Testis (tissue), 5 donors: ENCODE measurements at places on chromosomes 12 and 14.

GRCh38 chr12:91422811-91423692 is 240.4 kb upstream of the DCN start:
- DNase-seq, result no peak

DNA sequence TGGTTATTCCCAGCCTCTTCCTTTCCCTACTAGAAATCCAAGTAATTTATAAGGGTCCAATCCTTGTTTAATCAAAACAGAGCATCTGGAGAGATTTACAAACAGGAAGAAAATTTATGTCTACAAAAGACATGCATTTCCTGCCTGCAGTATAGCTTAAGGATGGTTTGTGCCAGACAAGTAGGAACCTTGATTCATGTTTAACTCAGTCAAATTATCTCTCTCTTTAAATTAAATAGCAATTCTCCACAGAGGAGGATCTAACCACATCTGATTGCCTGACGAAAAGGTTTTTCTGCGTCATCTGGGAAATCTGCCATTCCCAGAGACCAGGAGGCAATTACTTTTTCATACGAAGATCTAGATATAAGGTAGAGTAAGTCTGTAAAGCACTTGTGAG is 105.2 kb downstream of the ZFC3H1 start:
- DNase-seq, result no peak

DNA sequence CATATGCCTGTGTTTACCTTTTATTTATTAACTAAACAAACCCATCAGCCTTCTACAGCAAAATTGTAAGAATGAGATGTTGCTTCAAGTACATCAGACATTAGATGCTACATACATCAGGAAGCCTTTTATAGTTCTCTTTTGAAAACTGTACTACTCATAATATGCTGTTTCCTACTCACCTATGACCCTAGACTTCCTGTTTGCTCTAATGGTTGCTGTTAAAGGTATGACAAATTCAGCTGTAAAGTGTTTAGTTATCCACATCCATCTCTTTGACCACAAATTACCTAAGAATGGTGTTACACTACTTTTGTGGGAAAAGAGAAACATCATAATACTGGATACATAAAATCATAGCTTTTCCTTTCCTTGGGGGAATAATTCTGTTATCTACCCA is 220.0 kb downstream of the RAD51B start:
- no peak for DNase-seq

- DNase-seq, result no peak
Observed at GRCh38 chr12:102603021-102603420, 122.7 kb upstream of the IGF1 start.

DNA sequence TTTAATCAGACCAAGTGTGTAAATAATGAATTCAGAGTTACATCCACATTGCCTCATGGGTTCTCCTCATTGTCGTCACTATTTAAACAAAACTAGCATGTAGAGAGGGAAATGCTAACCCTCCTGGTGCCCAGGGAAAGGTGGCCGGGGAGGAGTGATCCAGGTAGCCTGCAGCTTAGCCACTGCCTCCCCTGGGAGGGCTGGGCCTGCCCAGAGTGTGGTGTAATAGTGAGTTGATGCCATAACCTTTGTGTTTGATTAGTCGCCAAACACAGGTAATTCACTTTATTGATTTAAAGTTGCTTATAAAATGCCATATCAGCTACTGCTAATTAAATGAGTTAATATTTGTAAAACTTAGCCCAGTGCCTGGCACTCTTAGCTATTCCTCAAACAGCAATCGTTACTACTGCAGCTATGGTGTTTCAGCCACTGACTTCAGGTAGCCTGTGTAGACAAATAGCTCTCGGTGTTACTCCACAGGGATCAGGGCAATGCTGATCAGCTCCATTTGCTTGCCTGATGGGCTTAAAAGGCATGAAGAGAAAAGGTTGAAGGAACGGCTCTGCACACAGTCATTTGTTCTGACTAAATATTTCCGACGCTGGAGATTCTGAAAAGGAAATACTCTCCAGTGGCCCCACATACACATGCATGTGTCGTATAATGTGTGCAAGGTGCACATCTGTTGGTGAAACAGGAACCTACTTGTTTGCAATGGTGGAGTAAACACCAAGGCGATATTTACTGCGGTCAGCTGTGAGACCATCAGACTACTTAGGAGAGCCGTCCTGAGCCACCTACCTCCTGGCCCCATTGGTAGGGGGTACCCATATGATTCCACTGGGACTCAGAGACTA is 45.7 kb upstream of the PRMT8 start:
- no peak for DNase-seq

DNA sequence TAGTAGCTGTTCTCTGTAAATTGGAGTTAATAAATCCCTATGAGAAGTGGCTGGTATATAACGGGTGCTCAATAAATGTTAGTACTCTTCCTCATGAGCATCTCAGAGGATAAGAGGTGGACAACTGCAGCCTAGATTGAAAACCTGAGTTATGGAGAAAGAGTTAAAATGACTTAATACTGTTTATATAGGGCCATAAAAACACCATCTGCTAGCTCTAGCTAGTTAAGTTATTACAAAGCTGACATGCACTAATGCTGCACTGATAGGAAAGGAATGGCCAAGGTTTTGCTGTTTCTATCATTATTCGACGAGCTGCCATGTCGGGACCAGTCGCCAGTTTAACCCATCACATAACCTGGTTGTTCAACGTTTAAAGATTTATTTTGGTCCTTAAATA is 72.0 kb upstream of the SEL1L start:
- no peak for DNase-seq

GRCh38 chr12:31298515-31298910 is 27.4 kb downstream of the SINHCAF start:
- DNase-seq, result no peak

DNA sequence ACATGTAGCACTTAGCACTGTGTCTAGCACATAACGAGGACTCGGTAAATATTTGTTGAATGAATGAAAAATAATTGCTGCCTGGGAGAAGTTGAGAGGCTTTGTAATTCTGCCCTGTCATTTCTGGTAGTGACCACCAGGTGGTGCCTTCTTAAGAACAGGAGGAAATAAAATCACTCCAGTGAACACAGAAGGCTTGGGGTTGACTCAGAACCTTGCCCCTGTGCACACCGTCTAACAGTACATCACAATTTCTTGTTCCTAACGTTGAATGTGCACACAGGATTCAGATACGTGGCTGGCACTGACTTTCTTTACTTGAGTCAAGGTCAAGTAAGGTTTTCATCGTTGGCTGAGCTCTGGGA is 91.8 kb downstream of the RGS6 start:
- peak; percentile 67 for DNase-seq

GRCh38 chr14:32361674-32362073 is 32.6 kb downstream of the AKAP6 start:
- DNase-seq, result no peak

DNA sequence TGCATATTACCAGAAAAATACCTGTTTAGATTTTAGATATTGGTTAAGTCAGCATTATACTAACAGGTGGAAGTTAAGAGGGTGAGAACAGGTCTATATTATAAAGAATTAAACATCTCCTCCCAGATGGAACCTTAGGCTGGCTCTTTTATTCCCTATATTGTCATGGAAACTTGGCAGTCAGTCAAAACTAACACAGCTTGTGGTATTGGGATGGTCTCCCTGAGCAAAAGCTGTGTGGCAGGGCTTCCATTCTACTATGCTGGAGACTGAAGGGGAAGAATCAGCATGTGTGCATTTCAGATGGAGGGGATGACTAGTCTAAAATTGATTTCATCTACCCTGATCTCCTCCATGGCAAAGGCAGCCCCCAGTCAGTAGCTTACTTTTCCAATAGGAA is 66.7 kb downstream of the SMOC1 start:
- no peak for DNase-seq

DNA sequence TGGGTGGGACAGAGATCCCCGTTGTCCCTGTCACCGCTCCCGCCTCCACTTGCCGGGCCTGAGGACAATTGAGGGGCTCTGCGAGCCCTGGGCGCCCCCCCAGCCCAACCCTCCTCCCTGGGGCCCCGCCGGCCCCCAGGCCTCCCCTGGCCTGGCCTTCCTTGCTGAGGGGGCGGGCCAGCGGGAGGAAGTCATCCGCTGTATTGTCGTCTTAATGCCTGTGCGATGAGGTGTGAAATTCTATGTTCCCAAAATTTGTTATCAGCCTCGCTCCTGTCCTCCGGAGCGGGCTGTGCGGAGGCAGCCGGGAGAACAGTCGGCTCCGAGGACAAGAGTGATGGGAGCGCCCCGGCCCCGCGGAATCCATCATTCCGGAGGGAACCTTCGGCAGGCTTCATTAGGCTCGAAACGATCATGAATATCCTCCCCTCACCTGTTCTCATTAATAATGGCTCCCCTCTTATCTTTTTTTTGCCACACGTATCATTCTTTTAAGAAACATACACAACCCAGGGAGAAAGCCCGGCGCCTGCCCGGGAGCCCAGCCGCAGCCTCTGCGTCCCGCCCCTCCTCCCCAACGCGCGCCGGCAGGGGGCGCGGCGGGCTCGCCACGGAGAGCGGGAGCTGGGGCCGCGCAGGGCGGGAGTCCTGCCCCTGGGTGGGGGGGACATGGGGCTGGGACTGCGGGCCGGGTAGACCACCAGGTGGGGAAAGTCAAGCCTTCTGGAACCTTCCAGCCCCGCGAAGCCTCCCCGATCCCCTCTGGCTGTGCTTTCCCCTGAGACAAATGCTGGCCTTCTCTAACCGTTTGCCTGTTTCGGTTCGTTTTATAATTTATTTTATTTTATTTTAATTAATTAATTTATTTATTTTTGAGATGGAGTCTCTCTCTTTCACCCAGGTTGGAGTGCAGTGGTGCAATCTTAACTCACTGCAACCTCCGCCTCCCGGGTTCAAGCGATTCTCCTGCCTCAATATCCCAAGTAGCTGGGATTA is 17.1 kb upstream of the DLK1 start:
- peak; percentile 71 for DNase-seq

DNA sequence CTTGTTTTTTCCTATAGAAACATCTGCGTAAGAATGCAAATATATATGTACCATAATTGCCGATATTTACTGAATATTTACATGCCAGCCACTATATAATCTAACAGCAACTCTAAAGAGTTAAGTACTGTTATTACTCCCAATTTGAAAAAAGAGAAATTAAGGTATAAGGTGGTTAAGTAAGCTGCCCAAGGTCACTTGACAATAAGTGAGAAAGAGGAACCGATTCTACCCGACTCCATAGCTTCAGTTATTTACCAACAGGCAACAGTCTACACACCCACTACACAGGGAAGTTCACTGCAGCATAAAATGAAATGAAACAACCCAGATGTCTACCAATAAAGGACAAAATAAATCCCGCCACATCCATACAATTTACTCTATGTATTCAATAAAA is 1.1 kb downstream of the MIS18BP1 start:
- DNase-seq, result no peak

DNA sequence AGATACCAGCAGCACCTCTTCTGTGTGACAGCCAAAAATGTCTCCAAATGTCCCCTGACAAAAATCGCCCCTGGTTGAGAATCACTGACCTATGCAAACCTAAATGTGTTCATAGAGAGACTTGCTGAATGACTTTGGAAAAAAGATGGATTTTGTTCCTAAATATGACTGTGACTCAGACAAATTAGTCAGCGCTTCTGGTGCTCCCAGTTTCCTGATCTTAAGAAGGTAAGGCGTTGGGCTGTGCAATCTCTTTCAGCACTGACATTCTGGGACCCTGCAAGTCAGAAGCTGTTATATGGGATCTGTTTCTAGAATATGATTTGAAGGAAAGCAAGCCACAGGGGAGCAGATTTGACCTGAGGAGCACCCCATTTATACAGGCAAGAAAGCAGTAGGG is 90.6 kb upstream of the PWP1 start:
- no peak for DNase-seq

DNA sequence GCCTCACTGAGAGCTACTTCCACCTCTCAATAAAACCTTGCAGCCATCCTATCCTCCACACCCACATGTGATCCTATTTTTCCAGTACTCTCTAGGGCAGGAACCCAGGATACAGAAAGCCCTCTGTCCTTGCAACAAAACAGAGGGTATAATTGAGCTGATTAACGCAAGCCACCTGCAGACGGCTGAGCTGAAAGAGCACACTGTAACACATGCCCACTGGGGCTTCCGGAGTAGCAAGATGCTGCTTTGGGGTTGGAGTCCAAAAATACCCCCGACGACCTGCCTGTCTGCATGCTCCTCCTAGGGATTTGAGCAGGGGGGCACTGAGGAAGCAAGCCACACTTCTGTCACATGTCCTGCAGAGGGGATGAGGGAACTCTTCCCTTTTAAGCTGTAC is 401.1 kb upstream of the FOXG1 start:
- DNase-seq, result no peak

DNA sequence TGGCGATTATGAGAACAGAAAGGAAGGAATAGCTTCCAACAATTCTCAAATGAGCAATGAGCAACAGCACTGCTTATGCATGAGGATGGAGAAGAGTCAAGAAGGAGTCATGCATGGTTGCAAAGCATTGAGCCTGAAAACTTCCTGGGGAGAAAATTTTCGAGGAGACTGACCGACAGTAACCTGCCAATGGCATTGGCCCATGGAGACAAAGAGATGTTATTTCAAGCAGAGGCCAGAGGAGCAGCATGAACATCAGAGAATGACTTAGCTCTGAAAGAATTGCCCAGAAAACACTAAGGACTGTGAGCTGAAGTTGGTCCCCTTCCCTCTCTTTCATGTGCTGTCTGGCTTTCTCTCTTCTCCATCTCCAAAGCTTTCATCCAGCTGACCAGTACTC is 343.4 kb downstream of the ADAMTS20 start:
- no peak for DNase-seq

DNA sequence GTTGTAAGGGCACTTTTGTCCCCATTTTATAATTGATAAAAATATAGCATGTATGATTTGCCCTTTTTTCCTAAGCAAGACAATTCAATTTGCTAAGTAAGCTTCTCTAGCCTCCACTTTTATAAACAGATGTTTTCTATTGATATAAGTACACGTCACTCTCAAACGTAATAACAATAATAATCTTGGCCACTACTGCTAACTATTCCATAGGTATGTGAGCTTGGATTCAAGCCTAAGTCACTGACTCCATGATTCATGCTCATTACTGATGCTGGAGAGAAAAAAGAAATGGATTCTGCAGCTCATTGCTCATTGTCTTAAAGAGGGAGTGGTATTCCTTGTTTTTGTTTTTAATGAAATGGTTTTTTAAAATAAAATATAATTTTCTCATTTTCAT is 661.0 kb downstream of the GALC start:
- DNase-seq, result no peak

DNA sequence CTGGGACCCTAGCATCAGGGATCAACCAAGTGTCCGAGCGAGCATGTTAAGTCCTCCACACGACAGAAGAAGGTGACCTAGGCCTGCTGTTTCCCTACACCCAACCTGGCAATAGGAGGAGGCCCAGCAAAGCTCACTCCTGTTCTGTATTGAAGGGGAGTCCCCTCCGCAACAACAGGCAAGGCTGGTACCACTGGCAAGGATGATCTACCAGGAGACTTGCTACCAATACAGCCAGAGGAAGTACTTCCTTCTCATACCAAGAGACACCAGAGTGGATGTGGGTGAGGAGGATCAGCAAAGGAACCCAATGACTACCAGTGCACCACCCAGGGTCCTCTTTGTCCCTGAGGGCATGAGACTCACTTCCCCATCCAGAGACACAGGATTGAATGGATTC is 4.9 kb downstream of the KLRC1 start:
- no peak for DNase-seq
